ENCODE measurements at places on chromosomes 12 and 14. TPM values are rescaled to one million over a fixed set of nuclear protein-coding genes. Genes with fewer than 3 reads are reported as not detected.

DNA sequence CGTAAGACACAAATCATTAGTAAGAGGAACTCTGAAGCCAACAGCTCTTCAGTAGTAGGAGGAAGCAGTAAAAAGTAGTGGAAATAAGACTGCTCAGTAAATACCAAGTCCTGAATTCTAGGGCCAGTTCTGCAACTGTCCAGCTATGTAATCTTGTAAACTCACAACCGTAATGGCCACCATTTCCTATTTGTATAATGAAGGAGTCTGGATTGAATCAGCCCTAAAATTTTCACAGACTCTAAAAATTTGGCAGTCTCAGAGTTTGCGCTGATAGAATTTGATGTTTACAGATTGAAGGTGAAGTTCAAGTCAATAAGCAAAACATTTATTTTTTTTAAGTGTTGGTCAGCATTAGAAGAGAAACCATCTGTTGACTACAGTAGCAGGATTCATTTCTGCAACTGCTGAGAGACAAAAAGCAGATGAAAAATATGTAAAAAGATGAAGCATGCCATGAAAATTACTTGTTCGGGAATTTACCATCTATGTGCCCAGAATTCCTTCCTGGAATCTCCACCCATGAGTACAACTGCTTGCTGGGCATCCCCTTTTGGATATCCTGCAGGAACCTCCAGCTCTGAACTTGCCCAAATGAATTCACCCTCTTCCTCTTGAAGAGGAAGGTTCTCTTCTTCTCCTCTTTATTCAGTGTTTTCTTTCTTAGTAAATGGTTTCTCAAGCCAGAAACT, 47.5 kb downstream of the GALNT4 start:
- DNase-seq, result no peak

DNA sequence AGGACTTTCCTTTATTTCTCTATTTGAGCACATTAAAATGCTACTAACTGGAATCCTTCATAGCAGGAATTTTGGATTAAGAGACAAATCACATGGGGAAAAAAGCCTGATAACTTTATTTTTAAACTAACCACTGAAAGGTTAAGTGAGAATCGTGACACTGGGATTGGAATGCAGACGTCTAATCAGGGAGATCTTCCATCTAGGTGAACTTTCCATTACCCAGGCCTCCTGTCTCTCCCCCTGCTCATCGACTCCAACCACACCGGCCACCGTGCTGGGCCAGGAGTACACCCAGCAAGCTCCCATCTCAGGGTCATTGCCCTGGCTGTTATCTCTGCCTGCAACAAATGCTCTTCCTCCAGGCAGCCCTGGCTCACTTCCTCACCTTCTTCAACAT, 19.0 kb downstream of the PTGER2 start:
- no peak for DNase-seq

DNA sequence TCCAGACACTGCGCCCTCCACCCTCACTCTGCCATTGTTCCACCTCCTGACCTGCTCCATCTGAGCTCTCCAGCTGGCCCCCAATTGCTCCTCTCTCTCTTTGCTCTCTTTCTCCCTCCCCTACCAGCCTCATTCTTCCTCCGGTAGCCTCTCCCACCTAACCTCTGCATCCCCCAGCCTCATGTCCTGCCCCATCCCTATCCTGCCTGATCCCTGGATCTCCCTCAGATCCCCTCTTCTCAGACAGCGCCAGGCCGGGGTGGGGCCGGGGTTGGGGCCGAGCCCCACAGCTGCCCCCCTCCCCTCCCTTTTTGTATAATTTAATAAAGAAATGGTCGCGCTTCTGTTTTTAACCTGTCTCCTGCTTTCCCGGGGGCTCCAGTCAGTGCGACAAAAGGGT, 1.7 kb upstream of the LAG3 start:
- DNase-seq, result no peak

DNA sequence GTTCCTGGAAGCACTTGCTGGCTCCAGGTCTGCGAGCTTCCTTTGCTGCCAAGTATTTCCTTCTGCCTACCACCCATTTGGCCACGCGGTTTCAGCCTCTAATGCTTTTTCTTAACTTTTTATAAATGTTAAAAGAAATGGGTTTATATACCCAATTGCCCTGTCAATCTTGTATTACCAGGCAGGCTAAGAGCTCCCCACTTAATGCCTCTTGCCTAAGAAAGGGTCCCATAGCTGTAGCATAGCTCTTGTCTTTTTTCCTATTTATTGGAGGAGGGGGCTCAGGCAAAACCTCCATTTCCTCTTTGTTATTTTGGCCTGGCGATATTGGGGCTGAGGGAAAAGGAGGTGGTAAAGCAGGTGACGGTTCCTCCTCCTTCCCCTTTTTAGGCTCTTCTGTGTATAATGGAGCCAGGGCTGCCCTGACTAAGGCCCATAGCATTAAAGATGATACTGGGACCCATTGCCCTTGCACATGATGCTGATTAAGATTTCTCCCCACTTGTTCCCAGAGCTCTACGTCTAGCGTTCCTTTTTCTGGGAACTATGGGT, 21.6 kb upstream of the BLTP3B start:
- DNase-seq, result no peak

- DNase-seq, result no peak
Observed at GRCh38 chr12:108720757-108721514, 10.4 kb downstream of the CORO1C start.

GRCh38 chr12:70982991-70983390, 62.5 kb upstream of the PTPRR start:
- no peak for DNase-seq

DNA sequence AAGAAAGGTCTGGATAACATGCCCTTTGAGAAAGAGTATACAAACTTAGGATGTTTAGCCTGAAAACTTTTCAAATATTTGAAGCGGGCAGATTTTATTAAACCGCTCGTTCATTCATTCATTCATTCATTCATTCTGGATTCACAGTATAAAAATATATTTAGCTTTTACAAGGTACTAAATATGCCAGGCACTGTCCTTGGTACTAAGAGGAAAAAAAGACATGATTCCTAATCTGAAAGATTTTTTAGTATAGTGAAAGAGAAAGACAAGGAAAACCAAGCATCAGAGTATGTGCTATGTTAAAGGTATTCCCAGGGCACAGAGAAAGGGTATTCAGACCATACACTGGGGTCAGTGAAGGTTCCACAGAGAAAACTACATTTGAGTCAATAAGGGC, 299.7 kb downstream of the BCAT1 start:
- no peak for DNase-seq

DNA sequence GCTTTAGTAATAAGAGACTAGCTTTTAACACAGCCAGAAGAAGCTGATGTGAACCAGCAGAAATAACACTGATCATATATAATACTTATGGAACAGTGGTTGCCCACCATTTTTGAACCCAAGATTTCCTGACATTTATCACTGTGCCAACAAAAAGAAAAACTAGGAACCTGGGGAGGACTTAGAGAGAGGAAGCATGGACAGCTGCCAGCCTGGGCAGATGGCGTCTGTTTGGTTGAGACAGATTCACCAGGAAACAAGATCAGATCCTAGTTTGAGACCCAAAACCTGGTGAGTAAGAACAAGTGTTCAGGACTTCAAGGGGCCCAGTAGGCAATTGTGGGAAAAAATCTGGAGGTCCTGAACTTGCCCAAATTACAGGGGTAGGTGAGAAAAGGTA, 95.3 kb downstream of the BICD1 start:
- DNase-seq, result no peak

GRCh38 chr14:23068789-23069412, 11.6 kb upstream of the CDH24 start:
- no peak for DNase-seq

DNA sequence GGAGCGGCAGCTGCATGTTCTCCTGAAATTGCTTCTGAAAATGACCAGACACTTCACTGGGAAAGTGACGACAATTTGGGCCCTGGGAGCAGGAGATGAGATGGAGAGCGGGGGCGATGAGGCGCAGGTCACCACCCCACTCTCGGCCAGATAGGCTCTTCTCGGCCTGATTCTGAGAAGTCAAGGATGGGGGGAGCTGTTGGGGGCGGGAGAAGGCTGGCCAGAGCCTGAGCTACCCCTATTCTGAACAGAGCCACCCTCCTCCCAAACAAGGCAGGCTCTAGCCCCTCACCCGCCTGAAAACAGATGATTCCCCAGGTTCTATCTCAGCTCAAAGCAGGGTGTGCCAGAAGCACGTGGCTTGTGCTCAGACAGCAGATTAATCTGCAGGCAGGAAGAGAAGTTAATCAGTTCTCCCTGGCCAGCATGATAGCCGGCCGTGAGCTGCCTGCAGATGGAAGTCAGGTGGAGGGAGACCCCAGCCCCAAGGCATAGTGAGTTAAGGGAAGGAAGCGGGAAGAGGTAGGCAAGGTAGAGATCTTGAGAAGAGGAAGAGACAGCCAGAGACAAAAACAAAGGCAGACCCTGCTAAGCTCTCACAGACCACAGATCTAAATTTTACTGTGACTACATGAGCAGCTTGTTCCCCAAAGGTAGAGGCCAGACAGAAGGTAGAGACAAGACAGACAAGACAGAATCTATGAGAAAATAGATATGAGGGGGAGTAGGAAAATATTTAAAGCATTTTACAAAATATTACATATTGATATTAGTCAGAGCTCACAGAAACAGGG, 10.9 kb upstream of the TAC3 start:
- DNase-seq, result no peak

- DNase-seq, result no peak
Observed at GRCh38 chr12:40946612-40947194, 241.4 kb upstream of the PDZRN4 start.

DNA sequence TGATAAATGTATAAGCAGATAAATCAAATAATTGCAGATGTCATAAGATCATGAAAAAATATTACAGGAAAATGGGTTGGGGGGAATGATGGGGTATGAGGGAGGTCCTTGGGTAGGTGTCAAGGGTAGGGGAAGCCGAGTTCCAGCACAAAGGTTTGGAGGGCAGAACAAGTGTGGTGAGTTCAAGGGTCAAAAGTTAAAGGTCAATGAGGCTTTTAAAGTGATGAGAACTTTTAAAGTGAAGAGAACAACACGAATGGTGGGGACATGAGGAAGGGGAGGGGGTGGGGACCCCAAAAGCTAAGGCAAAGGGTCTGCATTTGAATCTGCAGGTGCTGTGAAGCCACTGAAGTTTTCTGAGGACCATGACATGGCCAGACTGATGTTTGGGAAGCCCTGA, 200.6 kb upstream of the NOS1 start:
- DNase-seq, result no peak

DNA sequence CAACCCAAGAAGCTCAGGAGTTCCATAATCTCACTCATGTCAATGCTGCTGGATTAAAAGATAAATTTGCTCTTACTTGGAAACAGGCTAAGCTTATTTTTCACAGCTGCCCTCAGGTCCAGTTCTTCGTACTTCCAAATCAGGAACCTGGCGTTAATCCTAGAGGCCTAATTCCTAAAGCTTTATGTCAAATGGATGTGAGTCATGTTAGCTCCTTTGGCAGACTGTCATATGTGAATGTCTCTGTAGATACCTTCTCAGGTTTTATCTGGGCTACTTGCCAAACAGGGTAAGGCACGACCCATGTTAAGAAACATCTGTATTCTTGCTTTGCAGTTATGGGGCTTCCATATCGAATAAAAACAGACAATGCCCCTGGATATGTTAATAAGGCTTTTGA, 504.6 kb downstream of the ALG10 start:
- DNase-seq, result no peak

DNA sequence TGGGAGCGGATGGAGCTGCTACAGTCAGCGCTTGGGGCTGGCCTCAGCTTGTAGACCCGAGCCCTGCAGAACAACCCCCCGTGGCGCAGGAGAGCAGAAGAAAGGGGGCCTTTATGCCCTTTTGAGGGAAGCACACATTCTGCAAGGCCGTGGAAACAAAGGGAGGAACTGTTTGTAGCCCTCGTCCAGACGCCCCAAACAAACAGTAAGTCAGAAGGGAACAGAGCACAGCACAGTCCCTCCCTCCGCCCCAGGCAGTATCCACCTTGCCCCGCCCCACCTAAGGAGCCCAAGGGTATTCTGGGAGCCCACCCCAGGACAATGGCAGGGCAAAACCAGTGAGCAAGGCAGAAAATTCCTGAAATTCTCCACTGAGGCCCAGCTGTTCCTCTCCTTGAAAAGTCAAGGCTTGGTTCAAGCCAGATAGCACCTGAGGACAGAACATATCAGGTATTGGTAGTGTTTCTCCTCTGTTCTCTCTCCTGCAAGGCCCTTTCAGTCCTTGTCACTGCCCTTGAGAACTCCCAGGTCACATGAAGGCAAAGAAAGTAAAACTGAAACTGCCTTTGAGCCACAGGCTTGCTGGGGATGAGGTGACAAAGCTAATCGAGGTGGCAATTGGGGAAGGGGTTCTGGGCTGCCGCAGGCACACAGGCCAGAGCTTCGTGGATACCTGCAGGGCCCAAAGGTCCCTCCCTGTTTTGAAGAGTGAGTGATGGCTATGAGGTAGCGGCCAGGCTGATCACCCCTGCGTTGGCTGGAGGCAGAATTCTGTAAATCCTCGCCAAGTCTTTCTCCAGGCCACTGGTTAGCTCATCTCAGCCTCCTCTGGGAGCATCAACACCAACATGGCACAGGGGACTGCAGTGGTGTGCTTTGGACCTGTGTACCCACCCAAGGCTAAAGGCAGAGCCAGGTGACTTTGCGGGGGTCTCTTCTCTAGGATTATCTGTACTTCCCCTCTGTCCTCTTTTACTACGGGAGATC, 499 bp downstream of the DGLUCY start:
- DNase-seq, result peak; percentile 82

DNA sequence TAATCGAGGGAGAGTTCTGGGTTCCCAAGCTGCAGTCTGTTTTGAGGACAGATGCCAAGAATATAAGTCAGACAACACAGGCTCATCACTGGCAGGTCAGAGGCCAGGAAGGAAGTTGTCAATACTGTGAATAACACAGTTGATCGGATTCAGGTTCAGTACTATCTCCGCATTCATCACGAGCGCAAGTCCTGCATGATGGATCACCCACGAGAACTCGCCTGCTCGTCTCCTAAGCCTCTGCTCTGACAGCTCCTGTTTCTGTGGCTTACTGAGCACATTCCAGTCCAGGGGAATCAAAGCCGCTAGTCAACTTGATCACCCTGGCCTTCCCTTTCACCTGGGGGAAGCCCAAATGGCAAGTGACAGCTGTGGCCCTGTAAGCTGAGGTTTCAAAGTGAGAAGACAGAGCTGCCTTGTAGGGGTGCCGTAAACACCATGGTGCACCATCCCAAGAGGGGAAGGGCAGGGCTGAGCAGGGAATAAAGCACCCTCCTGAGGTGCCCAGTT, 60.1 kb upstream of the DICER1 start:
- DNase-seq, result no peak

Gene KIAA0586
- 29.9 TPM for total RNA-seq

Gene PIK3C2G
- not detected for total RNA-seq

Gene WIF1
- total RNA-seq, result not detected

Gene PHLDA1
- total RNA-seq, result 5.8 TPM
